CD8-positive, alpha-beta T cell (primary cell): ENCODE measurements at places on chromosomes 11 and 22. TPM values are rescaled to one million over a fixed set of nuclear protein-coding genes. Genes with fewer than 3 reads are reported as not detected.

IRF7 gene
- 106 TPM for total RNA-seq

OR52N4 gene
- total RNA-seq, result 1.4 TPM

NOX4 gene
- total RNA-seq, result not detected

PRPF19 gene
- total RNA-seq, result 99.4 TPM

CSF2RB gene
- 0.14 TPM for total RNA-seq

KRTAP5-8 gene
- total RNA-seq, result 0.28 TPM

DGKZ gene
- 131 TPM for total RNA-seq

PLAAT2 gene
- not detected for total RNA-seq

PTPN5 gene
- not detected for total RNA-seq

SCGB1D2 gene
- not detected for total RNA-seq

IL18 gene
- total RNA-seq, result not detected

KRTAP5-6 gene
- total RNA-seq, result not detected

ANGPTL5 gene
- not detected for total RNA-seq

PIH1D2 gene
- total RNA-seq, result 0.35 TPM

SERPING1 gene
- not detected for total RNA-seq

BDNF gene
- total RNA-seq, result not detected

TRPM5 gene
- total RNA-seq, result 0.60 TPM

APOBEC3F gene
- total RNA-seq, result 8.3 TPM

SMTNL1 gene
- not detected for total RNA-seq

MN1 gene
- 0.36 TPM for total RNA-seq

SLC35F2 gene
- total RNA-seq, result 4.5 TPM

UBQLNL gene
- 0.16 TPM for total RNA-seq

HTR3A gene
- total RNA-seq, result not detected

BBS1 gene
- 13.5 TPM for total RNA-seq

IL17REL gene
- total RNA-seq, result not detected

BIRC3 gene
- 90.4 TPM for total RNA-seq

OR52D1 gene
- not detected for total RNA-seq

CD3D gene
- 265 TPM for total RNA-seq

POU2F3 gene
- not detected for total RNA-seq

CACNA1I gene
- 5.9 TPM for total RNA-seq

PDGFB gene
- 2.4 TPM for total RNA-seq

TMEM191B gene
- total RNA-seq, result 1.8 TPM

BARX2 gene
- total RNA-seq, result not detected

NELL1 gene
- not detected for total RNA-seq

PHLDB1 gene
- 5.9 TPM for total RNA-seq

OR52I2 gene
- not detected for total RNA-seq

MS4A2 gene
- total RNA-seq, result not detected

RAB39A gene
- total RNA-seq, result not detected

DUSP8 gene
- 123 TPM for total RNA-seq
